ENCODE measurements at places on chromosomes 11 and 22.

DNA sequence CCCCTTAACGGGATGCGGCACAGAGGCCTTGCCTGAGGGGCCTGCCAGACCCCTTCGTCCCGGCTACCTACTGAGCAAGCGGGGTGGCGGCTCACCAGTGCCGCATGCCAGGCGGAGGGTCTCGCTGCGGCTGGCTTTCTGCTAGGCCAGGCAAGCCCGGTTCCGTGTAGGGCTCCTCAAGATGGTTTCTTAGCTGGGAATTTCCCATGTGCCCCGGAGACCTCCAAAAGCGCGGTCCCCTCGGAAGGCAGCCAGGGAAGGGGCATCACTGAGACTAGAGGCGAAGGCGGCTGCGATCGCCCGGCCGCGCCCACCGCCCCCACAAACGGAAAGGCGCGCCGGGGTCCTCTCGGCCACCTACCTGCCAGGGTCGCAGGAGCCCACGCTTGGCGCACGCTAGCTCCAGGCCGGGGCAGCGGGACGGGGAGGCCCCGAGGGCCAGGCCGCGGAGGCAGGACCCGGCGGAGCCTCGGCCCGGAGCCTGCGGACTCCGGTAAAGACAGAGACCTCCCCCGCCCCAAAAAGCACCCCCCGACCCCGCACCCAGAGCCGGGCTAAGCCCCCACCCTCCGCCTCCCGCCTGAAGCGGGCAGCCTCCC lies 23.8 kb downstream of the MICAL3 start:
- no peak for DNase-seq

DNA sequence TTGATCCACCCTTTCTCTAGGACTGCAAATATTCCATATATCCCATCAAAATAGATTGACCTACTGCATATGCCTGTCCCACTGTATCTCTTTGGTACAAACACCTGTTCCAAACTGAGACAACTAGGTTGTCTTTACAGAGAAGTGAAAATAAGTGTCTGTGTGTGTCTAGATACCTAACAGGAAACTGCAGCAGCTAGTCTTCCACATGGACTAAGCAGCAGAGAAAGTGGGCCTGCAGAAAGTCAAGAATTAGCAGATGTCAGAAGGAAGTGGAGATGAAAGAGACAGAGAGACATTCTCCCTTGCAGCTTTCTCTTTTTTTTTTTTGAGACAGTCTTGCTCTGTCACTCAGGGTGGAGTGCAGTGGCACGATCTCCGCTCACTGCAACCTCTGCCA lies 3.9 kb upstream of the RAB39A start:
- no peak for DNase-seq

- DNase-seq, result no peak
Observed at GRCh38 chr11:84396521-84396920, 1110.4 kb upstream of the CCDC90B start.

- no peak for DNase-seq
Observed at GRCh38 chr22:18064636-18065035, 13.2 kb upstream of the PEX26 start.

DNA sequence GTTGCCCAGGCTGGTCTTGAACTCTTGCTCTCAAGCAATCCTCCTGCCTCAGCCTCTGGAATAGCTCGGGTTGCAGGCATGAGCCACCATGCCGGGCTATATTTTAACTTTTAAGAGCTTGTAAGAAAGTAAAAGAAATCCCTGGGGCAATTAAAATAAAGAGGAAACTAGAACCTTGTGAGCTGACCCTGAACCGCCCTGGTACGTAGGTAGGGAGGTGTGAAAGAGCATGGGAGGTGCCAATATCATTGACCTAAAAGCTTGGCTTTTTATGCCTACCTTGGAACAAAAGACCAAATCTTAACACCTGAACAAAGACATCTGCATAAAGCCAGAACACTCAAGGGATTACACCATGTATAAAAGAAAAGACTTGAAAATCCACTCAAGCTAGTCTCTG lies 595.1 kb downstream of the SOX6 start:
- peak; percentile 34 for DNase-seq

DNA sequence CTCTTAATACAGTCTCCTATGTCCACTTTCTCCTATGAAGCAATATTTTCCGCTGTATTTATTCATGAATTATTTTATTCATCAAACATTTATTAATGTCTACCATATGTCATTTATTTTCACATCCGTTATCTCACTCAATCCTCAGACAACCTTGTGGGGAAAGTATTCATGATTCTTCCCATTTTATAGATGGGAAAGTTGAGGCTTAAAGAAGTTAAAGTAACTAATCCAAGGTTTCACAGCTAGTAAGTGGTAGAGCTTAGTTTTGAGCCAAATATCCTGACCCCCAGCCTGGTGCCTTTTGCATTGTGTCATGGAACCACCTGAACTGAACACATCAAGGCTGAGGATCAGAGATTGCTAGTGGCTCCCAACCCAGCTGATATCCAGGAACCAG lies 66.6 kb downstream of the ISX start:
- DNase-seq, result no peak

DNA sequence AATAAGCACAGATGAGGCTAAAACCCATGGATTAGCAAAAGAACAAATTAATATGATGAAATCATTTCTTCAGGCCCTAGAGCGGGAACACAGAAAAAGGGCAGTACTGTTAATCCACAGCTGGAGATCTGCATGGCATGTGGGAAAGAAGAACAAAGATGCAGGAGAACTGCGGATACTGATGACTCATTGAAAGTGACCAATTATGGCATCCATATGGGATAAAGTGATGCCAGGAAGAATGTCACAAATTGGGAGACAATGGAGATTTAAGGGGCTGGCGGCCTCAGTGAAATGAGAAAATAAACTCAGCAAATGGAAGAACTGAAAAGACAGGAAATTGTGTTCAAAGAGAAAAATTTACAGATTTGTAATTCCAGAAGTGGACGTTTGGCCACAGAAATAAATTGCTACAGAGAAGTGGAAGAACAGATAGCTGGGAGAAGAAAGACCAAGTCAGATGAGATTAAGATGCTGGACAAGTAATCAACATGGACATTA lies 39.4 kb downstream of the SIK3 start:
- no peak for DNase-seq

DNA sequence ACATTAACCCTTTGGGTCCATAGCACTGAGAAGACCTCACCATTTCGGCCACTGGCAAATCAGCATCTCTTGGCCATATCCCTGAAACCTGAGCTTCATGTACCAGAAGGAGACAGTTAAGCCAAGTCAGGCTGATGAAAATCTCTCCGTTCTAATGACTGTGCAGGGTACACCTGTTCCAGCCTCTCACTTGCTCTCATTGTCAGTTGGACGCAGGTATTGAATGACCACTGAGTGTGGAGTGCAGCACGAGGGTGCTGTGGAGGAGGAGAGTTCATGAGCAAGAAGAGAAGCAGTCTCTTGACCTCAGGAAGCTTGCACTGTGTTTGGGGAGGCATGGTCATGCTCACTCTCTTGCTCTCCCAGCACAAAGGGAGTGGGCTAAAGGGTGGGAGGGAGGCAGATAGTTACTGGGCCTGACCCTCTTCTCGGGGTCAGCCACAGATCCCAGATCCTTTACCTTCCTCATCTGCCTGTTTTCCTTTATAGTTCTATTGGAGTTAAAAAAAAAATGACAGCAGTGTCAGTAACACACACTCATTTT lies 65.2 kb downstream of the ZBTB16 start:
- DNase-seq, result no peak

DNA sequence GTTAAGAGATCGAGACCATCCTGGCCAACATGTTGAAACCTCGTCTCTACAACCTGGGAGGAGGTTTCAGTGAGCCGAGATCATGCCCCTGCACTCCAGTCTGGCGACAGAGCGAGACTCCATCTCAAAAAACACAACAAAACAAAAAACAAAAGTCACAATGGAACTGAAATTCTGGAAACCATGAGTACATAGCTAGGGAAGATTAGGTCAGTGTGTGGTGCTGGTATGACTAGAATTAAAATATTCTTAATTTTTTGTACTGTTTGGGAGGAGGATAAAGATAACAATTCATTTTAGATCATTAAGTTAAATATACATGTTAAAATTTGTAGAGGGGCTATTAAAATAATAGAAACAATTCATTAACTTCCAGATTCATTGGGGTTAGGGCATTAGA lies 344.4 kb downstream of the TBC1D22A start:
- DNase-seq, result no peak

DNA sequence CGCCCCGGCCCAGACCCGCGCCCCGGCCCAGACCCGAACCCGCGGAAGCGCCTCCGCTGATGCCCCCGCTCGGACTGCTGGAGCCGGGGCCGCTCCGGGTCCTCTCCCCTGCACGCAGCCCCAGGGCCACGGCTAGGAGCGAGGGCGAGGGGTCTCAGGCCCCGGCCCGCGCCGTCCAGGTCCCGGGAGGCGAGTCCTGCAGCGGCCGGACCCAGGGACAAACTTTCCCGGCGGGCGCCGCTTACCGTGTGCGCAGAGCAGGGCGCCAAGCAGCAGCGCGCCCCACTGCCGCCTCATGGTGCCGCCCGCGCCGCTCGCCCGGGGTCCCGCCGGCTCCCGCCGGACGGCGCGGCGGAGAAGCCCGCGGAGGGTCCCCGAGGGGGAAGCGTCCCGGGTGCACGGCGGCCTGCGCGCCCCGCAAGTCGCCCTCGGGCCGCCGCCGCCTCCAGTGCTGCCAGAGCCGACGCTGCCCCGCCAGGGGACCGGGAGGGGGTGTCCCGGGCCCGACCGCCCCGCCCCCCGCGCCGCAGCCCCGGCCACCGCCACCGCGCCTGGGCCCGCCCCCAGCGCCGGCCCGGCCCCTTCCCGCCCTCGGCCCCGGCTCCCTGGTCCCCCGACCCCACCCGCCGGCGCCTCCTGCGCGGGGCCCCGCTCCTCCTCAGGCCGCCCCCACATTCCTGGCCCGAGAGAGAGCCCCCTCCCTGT lies at the start of gene LRP4:
LRP4 (minus strand) TSS at position 468 of the 705 bp plus-strand sequence; CDS start at position 297, 171 bp downstream.
- DNase-seq, result no peak

- peak; percentile 79 for DNase-seq
Observed at GRCh38 chr11:86632499-86633269, 39.7 kb downstream of the ME3 start.

- DNase-seq, result no peak
Observed at GRCh38 chr22:41305646-41306045, 4.3 kb downstream of the ZC3H7B start.

DNA sequence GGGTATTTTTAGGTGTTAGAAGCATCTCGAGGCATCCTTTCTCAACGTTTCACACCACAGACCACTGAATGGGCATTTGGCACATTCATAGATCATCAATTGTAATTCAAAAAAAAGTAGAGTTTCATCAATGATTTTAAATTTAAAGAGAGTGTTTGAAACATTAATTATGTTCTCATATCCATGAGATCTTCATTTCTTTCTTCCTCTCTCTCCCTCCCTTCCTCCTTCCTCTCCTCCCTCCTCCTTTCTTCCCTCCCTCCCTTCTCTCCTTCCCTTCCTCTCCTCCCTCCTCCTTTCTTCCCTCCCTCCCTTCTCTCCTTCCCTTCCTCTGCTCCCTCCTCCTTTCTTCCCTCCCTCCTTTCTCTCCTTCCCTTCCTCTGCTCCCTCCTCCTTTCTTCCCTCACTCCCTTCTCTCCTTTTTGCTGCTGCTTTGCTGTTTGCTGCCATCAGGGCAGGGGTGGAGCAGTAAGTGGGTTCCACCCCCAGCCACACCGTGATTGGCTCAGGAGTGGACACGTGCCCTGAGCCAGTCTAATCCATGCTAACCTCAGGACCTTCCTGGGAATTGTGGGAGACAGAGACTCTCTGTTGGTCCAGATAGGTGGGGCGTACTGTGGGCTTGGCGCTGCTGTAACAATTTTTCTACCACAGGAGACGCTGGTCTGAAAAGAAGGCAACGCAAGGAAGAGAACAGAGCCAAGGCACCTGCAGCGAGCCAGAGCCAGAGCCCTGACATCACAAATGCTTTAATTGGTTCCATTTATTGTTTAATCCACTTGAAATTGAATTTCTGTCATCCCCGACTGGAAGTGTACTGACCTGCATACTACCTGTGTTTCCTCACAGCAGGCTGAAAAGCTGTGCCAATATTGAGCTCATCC lies 33.7 kb upstream of the APOBEC3A start:
- peak; percentile 74 for DNase-seq

DNA sequence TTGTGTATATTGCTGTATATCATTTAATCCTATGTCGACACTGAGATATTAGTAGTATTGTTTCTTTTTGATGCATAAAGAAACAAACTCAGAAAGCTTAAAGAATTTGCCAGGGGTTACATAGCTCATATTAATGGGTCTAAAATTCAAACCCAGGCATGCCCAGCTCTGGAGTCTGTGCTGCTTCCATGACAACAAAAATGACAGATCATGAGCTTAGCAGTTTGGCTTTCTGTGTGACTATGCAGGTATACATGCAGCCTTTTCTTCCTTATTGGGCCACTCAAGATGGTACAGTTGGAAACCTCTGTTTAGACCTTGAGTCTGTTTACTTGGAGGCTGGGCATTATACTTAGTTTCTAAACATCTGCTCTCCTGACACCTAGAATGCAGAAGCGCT lies 220.5 kb upstream of the TENM4 start:
- DNase-seq, result no peak
